RPMI8226 (cell line): ENCODE measurements at places on chromosomes 1 and 21.

DNA sequence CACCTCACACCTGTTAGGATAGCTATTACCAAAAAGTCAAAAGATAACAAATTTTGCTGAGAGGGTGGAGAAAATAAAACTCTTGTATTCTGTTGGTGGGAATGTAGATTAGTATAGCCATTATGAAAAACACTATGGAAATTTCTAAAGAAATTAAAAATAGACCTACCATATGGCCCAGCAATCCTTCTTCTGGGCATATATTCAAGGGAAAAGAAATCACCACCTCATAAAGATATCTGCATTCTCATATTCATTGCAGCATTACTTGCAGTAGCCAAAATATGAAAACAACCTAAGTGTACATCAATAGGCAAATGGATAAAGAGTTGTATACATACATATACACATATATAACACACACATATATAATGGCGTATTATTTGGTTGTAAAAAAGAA is 791.6 kb upstream of the RGS18 start:
- no peak for DNase-seq

GRCh38 chr21:45556645-45557615 is 14.7 kb upstream of the SLC19A1 start:
- no peak for DNase-seq

- DNase-seq, result no peak
Measured at GRCh38 chr1:41322101-41322661, 39.1 kb upstream of the FOXO6 start.

- no peak for DNase-seq
Measured at GRCh38 chr1:208524925-208525324, 280.7 kb upstream of the PLXNA2 start.

- no peak for DNase-seq
Measured at GRCh38 chr21:42584296-42584641, 69.2 kb upstream of the PDE9A start.

GRCh38 chr1:211625040-211625439 is 46.1 kb upstream of the SLC30A1 start:
- DNase-seq, result peak; percentile 41

DNA sequence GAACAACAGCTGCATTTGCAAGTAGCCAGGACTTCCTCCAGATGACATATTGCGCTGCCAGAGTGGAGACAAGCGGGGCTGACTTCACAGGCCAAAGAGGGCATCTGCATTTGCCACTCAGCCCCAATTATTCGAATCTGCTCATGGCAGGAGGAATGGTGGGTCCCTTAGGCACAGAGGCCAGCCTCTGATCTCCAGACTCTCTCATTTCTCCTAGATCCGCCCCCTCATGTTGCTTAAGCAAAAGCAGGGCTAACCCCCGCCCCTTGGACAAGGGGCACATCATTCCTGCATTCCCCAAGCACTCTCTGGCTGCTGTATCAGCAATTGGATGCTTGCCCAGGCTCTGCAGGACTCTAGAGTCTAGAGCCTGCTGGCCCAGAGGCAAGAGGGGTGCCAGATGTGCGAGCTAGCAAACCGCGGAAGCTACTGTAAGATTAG is 262.4 kb downstream of the ST6GALNAC3 start:
- DNase-seq, result peak; percentile 69

- no peak for DNase-seq
Measured at GRCh38 chr1:197799271-197799670, 24.0 kb upstream of the DENND1B start.

GRCh38 chr1:201468501-201468843 is 516 bp downstream of the PHLDA3 start:
- peak; percentile 63 for DNase-seq

DNA sequence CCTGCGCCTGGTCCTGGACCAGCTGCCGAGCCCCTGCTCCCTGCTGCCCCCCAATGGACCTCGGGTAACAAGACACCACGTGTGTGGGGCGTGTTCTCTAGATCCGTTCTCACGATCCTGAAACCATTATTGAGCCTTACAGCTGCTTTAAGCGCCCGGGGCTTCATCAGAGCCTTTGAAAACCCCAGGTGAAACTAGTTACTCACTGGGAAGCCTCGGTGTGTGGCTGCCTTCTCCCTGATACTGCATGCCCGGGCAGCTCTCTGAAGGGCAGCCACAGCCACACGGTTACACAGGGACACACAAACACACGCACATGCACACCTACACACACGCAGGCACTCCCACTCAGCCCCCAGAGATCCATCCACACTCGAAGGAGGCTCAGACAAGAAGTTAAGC is 5.3 kb downstream of the HES2 start:
- peak; percentile 88 for DNase-seq

DNA sequence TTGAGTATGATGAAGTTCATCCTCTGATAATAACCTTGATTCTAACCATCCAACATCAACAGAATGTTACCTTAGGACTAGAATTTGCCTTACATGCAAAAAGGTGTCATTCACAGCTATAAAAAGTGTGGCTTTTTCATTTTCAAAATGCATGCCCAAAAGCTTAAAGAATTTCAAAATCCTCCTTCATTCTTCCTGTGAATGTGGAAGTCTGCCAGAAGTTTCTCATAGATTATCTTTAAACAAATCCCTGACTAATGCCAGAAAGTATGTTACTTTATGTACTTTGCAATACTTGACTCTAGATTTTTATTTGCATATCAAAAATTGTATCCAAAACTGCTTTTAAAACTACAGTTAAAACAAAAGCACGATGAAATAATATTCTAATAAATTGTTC is 270.6 kb upstream of the ZRANB2 start:
- no peak for DNase-seq

GRCh38 chr1:234143681-234144080 is 229.6 kb upstream of the COA6 start:
- DNase-seq, result no peak

- DNase-seq, result no peak
Measured at GRCh38 chr1:235635938-235636662, 13.5 kb downstream of the GNG4 start.

DNA sequence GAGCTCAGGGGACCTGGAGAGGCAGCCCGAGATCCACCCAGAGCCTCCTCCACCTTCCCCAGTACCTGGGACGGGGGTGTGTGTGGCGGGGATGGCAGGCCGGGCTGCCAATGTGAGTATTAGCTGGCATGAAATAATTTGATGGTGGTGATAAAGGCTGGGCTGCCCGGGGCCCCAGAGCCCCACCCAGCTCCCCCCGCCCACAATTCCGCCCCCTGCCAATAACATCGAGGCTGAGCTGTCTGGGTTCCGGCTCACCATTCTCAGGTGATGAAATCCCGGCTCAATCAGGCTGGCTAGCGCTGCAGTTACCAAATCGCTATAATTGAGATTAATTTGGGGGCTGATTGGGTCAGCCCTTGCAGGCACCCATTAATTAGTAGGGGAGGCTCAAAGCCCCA is 103.8 kb upstream of the CASZ1 start:
- no peak for DNase-seq

DNA sequence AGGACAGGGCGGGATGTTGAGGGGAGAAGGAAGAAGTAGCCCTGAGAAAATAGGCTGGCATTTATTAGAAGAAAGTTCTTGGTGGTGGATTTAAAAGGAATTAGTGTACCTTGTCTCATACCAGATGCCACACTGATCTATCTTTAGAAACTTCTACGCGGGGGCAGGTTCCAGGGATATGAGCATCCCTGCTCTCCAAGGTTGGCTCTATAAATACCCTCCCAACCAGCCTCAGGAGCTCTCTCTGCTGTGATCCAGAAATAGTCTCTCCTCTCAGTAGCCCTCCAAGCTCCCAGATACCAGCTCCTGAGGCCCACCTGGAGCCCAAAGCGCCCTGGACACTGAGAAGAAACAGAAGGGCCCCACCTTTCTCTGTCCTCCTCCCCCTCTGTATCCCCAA is 128.3 kb upstream of the TNR start:
- no peak for DNase-seq

DNA sequence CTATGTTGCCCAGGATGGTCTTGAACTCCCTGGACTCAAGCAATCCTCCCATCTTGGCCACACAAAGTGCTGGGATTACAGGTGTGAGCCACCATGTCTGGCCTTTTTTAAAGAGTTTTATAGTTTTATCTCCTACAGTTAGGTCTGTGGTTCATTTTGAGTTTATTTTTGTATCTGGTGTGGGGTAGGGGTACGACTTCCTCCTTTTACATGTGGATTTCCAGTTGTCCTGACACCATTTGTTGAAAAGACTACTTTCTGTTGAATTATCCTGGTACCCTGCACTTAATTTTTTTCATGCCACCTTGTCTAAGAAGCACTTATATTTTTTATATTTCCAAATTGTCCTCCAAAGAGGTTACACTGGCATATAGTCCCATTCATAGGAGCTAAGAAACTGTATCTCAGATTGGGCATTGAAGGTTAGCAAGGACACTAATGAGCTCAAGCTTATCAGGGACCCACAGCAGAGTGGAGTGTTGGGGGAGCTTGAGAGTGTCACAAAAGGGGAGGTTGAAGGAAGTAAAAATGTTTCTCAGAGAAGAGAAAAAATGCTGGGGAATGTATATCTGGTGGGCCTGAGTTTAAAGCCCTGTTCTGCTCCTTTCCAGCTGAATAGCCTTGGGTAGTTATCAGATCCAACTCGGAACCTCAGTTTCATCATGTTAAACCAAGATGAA is 23.4 kb upstream of the MEF2D start:
- DNase-seq, result no peak

DNA sequence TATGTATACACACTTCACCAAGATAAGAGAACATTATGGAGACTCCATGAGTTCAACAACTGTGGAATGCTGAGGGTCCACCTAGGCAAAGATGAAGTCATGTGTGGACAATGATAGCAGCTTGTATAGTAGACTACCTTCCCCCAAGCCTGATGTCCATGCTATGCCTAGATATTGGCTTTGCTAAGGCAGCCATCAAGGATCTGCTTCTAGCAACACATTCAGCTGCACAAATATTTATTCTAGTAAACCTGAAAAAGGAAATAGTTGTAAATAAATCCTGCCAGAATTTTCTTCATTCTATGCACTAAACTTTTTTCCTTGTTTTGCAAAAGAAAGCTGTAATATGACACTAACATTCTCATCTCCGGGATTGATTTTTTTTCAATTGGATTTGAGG is 7.0 kb upstream of the LPAR3 start:
- DNase-seq, result no peak

GRCh38 chr1:208171616-208172422 is 72.4 kb downstream of the PLXNA2 start:
- DNase-seq, result no peak

DNA sequence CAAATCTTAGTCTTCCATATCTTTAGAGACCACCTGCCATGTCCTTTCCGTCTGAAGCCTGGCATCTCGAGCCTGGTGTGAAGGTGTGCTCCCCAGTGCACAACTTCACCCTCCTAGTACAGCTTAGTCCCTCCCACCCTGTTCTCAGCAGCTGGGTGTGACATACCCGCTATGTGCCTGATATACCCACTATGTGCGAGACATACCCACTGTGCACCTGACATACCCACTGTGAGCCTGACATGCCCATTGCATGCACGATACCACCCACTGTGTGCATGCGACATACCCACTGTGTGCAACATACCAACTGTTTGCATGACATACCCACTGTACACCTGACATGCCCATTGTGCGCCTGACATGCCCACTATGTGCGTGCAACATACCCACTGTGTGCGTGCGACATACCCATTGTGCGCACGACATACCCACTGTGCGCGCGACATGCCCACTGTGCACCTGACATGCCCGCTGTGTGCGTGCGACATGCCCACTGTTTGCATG is 3.0 kb upstream of the RRP1 start:
- peak; percentile 25 for DNase-seq

DNA sequence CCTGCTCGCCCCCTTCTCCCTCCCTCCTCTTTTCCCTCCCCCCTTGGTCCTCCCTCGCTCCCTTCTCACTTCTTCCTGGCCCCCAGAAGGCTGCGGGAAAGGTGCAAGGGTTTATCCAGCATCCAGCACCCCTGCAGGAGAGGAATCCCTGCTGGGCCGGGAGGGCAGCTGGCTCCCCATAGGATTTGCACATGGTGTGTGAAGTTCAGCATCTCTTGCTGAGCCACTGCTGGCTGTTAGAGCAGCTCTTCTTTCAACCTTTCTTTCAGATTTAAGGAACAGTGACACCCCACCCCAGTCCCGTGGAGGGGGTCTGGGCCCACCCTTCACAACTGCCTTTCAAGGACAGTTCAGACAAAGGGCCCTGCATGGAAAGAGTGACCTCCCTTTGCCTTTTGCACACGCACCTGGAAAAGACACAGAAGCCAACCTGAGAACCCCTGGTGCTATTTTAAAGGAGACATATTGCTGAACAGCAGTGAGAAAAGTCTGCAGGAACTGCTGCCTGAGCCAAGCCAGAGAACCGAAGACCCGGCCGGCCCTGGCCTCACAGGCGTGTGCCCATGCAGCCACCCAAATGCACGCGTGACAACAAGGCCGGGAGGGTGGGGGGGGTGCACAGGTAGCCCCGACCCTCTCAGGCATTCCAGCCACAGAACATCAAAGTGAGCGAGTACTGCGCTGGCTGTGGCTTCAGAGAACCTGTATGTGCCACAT is 66.6 kb downstream of the SLC37A1 start:
- no peak for DNase-seq

DNA sequence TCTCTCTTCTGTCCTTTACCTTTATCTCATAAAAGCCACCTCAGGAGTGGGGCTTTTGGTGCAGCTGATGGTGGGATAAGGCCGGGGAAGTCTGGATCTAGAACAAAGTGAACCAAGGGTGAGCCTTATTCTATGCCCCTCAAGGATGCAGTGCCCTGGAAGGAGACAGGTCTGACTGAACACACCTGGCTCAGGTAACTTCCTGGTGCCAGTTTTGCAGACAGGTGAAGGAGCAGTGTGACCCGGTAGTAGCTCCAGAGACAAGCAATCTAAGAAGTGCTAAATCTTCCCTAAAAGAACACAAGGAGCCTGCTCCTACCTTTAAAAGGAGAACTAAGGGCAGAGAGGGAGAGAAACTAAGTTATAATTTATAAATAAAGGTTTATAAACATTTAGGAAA is 2.9 kb downstream of the KCNJ15 start:
- no peak for DNase-seq

DNA sequence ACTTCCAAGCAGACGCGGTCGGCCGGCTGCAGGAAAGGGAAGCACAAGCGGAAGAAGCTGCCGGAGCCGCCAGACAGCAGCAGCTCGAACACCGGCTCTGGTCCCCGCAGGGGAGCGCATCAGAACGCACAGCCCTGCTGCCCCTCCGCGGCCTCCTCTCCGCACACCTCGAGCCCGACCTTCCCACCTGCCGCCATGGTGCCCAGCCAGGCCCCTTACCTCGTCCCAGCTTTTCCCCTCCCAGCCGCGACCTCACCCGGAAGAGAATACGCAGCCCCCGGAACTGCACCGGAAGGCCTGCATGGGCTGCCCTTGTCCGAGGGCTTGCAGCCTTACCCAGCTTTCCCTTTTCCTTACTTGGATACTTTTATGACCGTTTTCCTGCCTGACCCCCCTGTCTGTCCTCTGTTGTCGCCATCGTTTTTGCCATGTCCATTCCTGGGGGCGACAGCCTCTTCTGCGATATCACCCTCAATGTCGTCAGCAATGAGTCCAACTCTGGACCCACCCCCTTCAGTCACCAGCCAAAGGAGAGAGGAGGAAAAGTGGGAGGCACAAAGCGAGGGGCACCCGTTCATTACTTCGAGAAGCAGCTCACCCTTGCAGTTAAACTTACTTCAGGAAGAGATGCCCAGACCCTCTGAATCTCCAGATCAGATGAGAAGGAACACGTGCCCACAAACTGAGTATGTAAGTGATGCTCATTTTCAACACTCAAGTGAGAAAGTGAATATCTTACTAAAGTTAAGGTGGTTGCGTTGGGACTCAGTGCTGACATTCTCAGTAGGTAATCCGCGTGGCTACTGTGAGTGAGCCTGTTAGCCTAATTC is 25.5 kb downstream of the UTS2 start:
- peak; percentile 17 for DNase-seq
